ENCODE measurements at places on chromosomes 12 and 14.
A peak's percentile ranks its signal among the peaks of the same experiment; 100 is the strongest.

- no peak for DNase-seq
Measured at GRCh38 chr14:93619176-93619793, 169.0 kb downstream of the PRIMA1 start.

GRCh38 chr12:39440101-39440500 is 2.8 kb downstream of the KIF21A start:
- DNase-seq: no peak

GRCh38 chr14:92866181-92866752 is 56.7 kb upstream of the CHGA start:
- DNase-seq: no peak

GRCh38 chr12:105234197-105234596 is 1.8 kb downstream of the APPL2 start:
- DNase-seq: no peak

- peak; percentile 7 for DNase-seq
Measured at GRCh38 chr14:55103005-55103640, 25.9 kb upstream of the LGALS3 start.

DNA sequence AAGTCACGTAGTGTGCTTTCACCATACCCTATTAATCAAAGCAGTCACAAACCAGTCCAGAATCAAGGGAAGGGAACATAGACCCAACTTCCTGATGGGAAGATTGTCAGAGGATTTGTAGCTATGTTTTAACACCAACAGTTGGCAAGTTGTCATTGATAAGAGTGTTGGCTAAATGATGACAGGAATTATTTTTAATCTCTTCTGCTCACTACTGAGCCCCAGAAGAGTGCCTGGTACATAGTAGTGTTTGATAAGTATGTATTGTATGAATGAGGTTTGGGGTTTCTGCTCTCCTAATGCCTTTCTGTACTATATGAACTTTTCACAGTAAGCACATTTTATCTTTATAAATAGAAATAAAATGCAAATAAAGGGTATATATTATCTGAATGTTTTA is 14.7 kb downstream of the HCFC2 start:
- DNase-seq: no peak

- DNase-seq: no peak
Measured at GRCh38 chr14:34582117-34582680, 42.7 kb upstream of the EAPP start.

DNA sequence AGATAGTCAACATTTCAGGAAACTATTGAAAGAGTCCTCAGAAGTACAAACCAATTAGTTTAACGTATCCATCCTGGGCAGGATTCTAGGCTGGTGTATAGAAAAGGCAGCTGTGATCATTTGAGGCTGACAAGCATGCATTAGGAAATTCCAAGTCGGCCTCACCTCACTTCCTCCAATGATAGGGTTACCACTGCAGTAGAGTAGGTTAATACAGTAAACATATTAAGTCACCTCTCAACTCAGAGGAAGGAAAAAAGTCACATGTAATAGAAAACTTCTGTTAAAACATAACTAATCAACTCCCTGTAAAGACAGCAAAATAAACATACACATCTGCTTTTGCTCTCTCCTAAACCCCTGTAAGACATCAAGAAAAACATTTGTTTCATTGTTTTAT is 33.5 kb downstream of the MED13L start:
- DNase-seq: no peak

- DNase-seq: no peak
Measured at GRCh38 chr12:128753438-128753837, 70.3 kb downstream of the SLC15A4 start.

- DNase-seq: no peak
Measured at GRCh38 chr14:99357916-99358390, 86.0 kb upstream of the BCL11B start.

GRCh38 chr12:119024356-119024755 is 43.0 kb downstream of the SRRM4 start:
- DNase-seq: no peak

GRCh38 chr12:89651192-89651591 is 57.4 kb downstream of the ATP2B1 start:
- no peak for DNase-seq

DNA sequence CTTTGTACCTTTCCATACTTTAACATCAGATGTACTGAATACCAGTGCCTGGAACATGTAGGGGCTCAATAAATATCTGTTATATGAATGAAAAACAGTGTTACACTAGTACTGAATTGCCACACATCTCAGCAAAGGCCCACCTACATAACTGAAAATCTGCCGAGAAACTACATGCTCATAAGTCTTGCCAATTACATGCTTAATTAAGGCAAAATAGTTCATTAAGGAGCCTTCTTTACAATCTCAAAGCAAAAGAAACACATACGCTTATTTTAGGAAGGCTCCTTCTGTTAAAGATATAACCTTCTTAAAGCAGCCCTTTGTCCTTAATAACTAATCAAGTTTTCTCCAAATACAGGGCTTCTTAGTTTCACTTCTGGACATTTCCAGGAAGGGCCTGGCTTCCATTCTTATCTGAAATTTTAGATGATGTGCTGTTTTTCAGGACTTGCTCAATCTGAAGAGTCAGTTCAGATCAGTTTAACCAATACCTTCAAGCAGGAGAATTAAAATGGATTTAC is 11.5 kb downstream of the LIMA1 start:
- no peak for DNase-seq

DNA sequence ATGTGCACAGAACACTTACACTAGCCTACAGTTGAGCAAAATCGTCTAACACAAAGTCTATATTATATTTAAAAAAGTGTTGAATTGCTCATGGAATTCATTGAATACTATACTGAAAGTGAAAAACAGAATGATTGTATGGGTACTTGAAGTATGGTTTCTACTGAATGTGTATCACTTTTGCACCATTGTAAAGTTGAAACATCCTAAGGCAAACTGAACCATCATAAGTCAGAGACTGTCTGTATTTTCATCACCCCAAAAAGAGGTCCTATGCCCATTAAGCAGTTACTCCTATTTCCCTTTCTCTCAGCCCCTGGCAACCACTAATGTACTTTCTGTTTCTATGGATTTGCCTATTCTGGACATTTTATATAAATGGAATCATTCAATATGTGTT is 4.4 kb upstream of the AMIGO2 start:
- DNase-seq: no peak

DNA sequence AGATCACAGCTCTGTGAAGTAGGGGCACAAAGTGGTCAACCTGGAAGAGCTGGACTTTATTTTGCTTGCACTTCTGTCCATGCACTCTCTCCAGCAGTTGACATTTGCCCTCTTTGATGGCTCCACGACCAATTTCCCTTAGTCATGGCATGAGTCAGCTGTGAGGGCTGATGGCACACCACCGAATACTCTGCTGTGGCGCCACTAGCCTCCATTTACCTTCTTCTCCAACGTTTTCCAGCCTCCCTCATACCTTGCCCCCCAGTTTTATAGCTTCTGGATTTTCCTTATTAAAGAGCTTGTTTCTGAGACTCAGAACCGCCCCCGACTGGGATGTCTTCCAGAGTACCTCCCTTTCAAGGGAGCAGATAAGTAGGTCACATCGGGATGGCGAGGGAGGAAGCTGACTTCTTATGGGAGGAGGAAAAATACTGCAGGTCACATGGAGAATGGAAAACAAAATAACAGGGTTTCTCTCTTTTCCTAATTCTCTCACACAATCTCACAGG is 17.6 kb downstream of the NINJ2 start:
- DNase-seq: no peak
